ENCODE measurements at places on chromosomes 2 and 18.

DNA sequence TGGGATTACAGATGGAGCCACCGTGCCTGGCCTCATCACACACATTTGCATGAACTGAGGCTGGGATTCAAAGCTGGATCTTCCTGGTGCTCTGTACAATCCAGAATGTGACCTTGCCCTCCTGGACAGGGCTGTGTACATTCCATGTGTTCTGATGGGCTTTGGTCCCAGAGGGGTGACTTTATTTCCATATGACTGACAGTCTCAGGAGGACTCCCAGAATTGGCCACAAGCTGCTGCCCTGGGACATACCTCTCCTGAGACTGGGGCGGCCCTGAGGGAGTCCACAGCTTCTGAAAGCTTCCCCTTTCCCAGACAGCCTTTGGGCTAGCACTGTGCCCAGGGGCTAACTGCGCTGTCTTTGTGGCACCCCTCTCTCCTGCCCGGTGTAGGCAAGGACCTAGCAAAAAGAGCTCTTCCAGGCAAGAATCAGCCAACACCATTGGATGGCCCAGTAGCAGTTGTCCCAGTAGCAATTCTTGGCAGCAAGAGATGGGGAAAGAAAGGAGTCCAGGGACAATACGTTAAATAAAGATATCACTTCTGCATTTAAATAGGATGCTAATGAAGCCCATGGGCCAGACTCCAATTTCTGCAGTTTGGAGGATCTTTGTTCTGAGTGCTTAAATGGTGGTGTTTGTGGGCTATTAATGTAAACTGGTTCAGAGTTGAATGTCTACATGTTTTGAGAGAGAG lies 26.4 kb upstream of the ZNF532 start:
- DNase-seq = no peak

- DNase-seq = no peak
Measured at GRCh38 chr2:28187186-28187585, 205.5 kb upstream of the FOSL2 start.

DNA sequence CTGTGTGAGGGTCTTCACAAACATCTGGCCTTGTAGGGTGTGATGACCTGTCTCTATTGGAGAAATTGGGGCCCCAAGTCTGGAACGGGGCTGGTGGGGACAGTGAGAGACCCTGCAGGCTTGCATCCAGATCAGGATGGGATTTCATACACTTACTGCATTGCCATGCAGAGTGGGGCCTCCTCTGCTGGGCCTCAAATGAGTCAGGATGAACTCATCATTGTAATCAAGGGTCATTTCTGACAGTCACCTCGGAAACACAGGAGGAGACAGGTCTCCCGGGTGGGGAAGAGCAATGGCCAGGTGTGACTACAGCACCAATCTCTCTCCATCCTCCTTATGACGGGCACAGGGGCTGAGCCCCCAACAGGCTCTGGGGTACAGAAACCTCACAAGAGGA lies 48.1 kb upstream of the GALR1 start:
- DNase-seq = no peak

GRCh38 chr2:73255007-73255644 lies 21.0 kb downstream of the CCT7 start:
- no peak for DNase-seq

Data from breast epithelium (tissue), 4 donors.